Stimulated activated naive CD4-positive, alpha-beta T cell treated with Interleukin-2 at 50 U/mL for 16 hours (primary cell): ENCODE measurements at places on chromosomes 4 and X.

GRCh38 chr4:25908491-25908901 lies 5.5 kb upstream of the SMIM20 start:
- DNase-seq, result no peak

GRCh38 chr4:8320386-8320750 lies 50.8 kb downstream of the HTRA3 start:
- DNase-seq, result no peak

GRCh38 chr4:88522702-88523324 lies 763 bp downstream of the PYURF start:
- peak; percentile 19 for DNase-seq

- no peak for DNase-seq
Measured at GRCh38 chrX:57640674-57641016, 39.4 kb downstream of the NLRP2B start.

GRCh38 chr4:53592122-53592521 lies 836 bp upstream of the LNX1 start:
- DNase-seq, result no peak

- DNase-seq, result no peak
Measured at GRCh38 chr4:8269535-8270417, at the start of gene HTRA3. TSS of gene HTRA3 (plus strand) at chr4:8269754. CDS start at chr4:8269969, 215 bp downstream.

DNA sequence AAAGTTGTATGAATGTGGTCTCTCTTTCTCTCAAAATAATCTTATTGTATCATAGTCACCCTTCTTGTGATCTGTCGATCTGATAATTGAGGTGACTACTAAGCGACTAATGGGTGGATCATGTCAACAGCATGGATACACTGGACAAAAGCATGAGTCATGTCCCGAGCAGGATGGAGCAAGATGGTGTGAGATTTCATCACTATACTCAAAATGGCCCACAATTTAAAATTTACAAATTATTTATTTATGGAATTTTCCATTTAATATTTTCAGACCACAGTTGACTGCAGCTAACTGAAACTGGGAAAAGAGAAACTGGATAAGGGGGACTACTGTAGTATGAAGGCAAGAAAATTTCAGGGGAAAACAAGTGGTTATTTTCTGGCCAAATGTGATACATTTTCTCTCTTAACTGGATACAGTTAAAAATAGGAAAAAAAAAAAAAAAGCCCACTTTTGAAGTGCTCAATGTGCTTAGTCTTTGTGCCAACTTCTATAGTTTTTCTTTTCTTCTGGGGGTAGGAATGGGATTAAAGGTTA lies 25.3 kb downstream of the FAM241A start:
- DNase-seq, result no peak

DNA sequence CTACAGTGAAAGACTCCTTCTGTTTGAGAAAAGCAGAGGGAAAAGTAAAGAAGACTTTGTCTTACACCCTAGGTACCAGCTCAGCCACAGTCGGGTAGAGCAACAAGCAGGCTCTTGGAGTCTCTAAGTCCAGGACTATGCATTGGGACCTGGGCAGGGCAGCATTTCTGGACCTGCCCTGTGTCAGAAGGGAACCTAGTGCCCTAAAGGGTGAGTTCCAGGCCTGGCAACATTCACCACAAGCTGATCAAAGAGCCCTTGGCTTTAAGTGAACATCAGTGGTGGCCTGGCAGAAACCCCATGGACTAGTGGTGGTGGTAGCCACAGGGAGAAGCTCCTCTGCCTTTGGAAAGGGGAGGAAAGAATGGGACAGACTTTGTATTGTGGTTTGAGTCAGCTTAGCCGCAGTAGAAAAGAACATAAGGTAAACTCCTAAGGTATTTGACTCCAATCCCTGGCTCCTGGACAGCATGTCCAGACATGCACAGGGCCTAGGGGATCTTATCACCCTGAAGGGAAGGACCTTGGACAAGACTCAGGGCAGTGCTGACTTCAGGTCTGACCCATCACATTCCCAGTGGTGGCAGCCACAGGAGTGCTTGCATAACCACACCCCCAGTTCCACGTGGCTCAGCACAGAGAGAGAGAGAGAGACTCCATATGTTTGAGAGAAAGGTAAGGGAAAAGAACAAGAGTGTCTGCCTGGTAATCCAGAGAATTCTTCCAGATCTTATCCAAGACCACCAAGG lies 32.6 kb downstream of the CCDC158 start:
- DNase-seq, result no peak

- no peak for DNase-seq
Measured at GRCh38 chr4:38424151-38424871, 239.7 kb upstream of the KLF3 start.

GRCh38 chr4:106708464-106708816 lies 327.7 kb downstream of the DKK2 start:
- DNase-seq, result no peak

GRCh38 chr4:6469144-6469543 lies 3.3 kb downstream of the PPP2R2C start:
- no peak for DNase-seq

- peak; percentile 64 for DNase-seq
Measured at GRCh38 chrX:45851434-45851991, 650.8 kb upstream of the DIPK2B start.

DNA sequence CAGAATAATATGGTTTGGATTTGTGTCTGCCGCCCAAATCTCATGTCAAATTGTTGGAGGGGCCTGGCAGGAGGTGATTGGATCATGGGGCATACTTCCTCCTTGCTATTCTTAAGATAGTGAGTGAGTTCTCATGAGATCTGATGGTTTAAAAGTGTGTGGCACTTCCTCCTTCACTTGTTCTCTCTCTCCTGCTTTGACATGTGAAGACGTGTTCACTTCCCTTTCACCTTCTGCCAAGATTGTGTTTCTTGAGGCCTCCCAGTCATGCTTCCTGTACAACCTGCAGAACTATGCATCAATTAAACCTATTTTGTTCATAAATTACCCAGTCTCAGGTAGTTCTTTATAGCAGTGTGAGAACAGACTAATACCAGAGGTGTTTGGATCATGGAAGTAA lies 325.7 kb upstream of the GIMD1 start:
- no peak for DNase-seq

DNA sequence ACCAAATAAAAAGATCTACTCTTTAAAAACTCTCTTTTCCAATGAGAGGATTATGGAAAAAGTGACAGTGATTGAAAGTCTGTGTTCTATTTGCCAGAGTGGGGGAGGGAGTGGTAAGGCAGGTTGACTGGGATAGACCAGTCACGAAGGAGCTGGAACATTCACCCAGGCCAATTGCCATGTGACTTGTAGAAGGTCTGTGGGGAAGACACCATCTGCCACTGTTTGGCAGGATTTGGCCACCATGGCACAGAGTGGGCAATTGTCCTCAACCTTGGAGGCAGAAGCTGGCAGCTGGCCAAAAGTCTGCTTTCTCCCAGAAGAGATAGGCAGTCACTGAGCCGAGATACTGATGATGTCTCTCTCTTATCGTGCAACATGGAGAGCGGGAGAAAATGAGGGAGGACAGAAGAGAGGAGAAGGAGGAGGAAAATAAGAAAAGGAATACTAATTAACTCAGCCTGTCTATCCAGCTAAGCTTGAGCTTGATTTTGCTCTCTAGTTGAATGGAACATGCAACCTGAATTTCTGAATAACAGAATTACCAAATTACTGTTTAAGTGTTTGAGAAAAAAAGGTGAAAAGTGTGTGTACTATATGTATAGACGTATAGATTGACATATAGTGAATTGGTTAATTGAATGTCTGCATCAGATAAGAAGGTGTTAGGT lies 267.1 kb downstream of the ARHGAP24 start:
- no peak for DNase-seq
